ENCODE measurements at places on chromosomes 16 and 17.

GRCh38 chr17:12296209-12296625, 275.5 kb downstream of the MAP2K4 start:
- no peak for DNase-seq

GRCh38 chr16:69123910-69124309, 8.5 kb downstream of the CHTF8 start:
- no peak for DNase-seq

GRCh38 chr17:47728214-47728877, 4.7 kb upstream of the TBX21 start:
- DNase-seq = no peak

DNA sequence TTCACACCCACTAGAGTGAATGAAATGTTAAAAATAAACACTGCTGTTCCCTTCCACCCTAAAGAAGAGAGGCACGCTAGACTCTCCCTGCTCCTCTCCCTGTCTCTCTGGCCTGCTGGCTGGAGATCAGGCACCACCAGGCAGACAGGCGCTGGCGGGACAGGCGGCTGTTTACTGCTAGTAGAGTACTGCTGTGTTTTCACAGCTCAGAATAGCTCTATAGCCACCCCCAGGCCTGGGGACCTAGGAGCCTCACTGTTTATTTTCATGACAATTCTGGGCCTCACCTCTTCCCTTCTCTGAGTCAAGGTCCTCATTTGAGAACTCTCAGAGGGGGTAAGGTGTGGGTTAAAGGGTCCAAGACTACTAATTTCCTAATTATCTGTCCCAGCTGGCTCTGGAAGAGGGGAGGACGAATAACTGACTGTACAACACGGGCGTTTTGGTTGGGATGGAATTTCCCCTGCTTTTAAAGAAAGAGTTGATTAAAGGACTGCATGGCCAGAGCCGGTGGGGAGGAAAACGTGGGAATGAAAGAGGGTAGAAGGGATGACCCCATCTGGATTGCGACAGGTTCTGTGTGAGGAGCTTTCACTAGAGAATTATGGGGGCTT, 9.0 kb upstream of the G6PC1 start:
- DNase-seq = no peak

- DNase-seq = no peak
These were observed 17.5 kb upstream of the TNRC6C start for GRCh38 chr17:77941004-77941403.

DNA sequence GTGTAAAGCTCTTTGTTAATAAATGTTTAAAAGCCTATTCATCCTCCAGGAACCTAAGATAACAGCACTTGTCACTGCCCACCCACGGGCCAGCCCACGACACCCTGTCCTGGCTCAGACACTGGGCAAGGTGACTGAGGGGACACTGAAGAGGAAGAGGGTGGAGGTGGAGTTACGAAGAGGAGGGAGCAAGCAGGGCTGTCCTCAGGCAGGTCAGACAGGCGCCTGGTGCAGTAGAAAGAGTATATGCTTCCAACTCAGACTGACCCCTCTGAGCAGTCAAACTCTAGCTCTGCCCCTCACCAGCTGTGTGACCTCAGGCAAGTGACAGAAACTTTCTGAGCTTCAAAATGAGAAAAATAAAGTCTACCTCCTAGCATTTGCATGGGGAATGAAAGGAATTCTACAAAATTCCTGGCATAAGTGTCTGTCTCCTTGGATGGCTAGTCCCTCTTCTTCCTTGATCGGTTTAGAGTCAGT, 22.8 kb downstream of the TEX2 start:
- DNase-seq = no peak

All from thoracic aorta (tissue), 2 donors.